ENCODE measurements at places on chromosomes 3 and 15.

- no peak for DNase-seq
Observed at GRCh38 chr3:45524565-45524964, 70.0 kb upstream of the LIMD1 start.

DNA sequence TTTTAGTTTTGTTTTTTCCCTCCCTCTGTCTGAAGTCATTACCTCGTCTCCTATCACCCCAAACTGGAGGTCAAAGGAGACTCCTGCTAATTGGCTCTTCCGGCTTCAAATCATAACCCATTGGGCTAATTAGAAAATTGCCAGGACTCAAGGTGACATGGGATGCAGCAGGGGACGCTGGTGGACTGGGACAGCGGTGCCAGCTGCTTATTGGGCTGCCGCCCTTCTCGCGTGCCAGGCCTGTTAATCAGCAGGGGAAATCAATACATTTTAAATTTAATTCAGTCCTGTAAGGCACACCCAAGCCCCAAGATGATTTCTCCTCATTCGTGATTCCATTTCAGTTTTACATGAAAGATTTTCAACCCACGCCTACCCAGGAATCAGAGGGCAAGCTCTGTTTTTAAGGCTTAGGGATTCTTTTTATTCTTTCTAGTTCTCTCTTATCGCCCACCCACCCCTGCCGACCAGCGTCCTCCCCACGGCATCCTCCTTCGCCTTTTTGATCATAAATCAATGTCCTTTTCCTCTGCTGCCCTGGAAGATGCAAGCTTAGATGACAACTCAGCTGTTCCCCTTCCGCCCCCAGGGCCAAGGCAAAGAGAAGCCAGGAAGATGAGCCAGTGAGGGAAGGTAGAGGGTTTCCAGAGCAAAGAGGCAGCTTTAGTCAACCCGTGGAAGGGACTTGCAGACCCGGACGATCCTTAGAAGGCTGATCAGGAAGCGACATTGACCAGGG is 329.6 kb downstream of the UACA start:
- no peak for DNase-seq

DNA sequence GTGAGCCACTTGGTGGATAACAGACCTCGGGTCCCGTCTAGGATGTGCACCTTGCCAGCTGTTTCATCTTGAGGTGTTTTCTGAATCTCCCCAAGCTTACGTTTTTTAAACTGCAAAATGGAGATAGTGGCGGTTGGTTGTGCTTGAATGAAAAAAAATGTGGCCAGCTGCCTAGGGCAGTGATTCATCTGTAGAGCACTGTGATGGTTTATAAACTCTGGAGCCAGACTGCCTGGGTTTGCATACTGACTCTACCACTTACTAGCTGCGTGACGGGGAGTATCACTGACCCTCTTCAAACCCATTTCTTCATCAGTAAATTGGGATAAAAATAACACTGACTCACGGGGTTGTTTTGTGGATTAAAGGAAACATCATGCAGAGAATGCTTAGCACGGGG is 159.1 kb downstream of the CHL1 start:
- DNase-seq, result no peak

DNA sequence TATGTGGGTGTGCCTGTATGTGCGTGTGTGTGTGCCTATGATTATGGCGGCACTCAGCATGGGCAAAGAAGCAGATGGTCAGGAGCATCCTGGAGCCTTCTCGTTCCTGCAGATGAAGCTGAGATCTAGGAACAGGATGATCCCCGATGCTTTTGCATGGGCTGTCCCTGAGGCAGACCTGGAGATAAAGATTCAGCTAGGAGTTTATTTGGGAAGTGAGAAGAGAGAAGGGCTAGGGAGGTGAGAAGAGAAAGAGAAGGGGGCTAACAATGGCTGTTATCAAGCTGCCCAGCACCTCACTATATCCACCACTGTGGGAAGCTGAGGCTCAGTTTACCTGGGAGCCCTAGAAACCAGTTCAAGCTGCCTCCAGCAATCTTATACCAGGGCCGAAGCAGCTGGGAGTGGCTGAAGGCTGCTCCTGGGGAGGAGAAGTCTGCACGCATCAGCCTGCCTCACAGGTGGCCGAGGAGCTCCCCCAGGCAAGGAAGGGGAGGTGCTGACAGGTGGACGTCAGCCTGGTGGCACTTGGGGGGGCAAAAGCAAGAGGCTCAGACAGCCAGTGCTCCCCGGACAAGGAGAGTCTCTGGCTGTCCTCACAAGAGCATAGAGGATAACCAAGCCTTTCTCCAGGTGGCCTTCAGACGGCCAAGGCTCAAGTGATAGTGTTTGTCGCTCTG is 94.0 kb upstream of the IQSEC1 start:
- no peak for DNase-seq

DNA sequence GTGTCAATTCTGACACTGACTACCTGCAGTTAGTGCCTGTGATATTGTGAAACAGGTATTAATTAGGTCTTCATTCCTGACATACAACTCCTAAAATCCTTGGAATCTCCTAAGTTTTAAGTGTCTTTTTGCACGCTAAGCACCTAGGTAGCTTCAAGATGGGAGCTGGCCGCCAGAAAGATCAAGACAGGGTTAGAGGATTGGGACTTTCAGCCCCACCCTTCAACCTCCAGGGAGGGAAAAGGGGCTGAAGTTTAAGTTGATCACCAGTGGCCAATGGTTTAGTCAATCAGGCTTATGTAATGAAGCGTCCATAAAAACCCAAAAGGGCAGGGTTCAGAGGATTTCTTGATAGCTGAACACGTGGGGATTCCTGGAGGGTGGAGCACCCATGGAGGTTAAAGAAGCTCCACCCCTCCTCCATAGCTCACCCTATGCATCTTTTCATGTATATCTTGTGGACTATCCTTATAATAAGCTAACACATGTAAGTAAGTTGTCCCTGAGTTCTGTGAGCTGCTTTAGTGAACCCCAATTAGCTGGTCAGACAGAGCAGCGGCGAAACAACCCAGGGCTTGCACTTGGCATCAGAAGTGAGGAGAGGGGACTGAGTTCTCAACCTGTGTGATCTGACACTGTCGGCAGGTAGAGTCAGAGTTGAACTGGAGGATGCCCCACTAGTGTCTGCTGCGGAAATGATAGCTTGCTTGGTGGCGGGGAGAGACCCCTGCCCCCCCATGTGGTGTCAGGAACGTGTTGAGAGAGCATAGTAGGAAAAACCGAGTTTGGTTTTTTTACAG is 12.8 kb upstream of the SRP14 start:
- no peak for DNase-seq

- DNase-seq, result no peak
Observed at GRCh38 chr3:65094723-65095122, 406.9 kb upstream of the ADAMTS9 start.

DNA sequence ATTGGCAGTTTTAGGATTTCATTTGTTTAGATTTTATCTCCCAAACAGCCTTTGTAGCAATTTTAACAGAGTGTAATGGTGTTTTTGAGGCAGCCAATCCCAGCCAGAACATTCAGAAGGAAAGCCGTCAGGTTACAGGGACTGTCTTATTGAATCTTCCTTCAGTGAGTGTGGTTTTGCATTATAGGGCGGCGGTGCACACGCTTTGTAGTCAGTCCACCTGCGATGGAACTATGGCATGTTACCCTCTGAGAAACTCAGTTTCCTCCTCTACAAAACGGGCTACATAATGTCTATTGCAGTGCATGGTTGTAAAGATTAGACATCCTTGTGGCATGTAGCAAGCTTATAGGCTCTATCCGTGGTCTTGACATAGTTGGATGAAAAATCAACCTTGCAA is 1.0 kb downstream of the LRRC28 start:
- no peak for DNase-seq

DNA sequence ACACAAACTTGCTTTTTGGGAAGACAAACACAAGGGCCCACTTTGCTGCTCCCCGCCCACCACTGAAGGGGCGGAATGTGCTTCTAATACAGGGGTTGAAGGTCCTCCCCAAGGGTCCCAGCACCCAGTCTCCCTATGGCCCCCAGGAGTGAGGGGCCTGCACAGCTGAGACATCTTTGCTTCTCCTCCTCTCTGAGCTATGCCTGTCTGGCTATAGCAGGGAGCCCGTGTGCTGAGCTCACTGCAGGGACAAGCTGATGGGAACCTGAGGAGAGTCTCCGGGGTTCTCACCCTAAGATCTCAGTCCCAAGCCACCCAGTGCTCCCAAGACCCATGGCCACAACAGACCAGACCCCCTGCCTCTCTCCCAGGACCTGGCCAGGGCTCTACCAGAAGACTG is 61.1 kb upstream of the ACAN start:
- no peak for DNase-seq

GRCh38 chr3:86890741-86891396 is 100.1 kb downstream of the VGLL3 start:
- DNase-seq, result no peak

DNA sequence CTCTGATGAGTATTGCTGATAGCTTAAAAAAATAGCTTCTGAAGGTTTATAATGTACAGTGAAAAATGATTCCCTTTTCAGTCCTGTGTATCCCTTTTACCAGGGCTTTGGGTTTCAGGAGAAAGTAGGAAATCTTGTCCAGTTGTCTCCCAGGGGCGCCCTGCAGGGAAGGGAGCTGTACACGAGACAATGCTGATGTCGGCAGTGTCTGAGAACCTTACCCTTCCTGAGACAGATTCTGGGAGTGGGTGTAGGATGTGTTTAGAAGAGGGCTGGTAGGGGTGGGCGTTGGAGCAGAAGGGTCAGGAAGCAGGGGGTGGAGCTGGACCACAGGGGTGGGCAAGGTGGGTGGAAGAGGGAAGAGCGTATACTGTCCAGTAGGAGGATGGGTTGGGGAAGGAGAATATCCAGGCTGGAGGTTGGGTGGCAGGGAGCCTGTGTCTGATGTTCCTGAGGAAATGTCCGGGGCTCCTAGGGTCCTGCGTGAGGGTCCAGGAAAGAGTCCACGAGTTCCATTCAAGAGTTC is 5.6 kb downstream of the THPO start:
- DNase-seq, result no peak

DNA sequence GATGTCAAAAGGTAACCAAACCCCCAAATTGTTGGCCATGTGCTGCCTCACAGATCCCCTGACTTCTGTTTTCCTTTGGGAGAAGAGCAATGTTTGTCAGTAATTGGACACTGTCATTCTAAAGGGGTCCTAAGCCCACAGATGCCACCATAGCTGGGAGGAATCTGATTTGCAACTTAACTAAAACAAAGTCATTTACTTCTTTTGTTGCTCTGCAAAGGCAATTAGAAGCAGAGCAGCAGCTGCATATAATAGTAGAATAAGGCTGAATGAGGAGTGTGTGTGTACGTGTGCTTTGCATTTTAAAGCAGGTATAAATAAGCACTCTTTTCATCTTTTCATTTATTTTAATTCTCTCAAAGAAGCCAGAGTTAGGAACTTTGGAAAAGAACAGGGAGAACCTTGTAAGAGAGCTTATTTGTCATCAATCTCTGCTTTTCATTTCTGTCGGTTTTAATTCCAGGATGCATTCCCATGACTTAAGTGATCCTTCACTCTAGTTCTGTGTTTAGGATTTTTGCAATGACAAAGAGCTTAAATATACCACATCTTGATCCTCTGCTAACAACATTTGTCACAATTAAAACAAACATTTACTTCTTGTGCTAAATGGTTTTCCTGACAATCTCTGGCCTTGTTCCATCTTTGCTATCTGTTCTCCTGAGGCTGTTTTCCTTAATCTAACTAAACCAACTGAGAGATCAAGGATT is 530.2 kb upstream of the CBLB start:
- DNase-seq, result no peak

DNA sequence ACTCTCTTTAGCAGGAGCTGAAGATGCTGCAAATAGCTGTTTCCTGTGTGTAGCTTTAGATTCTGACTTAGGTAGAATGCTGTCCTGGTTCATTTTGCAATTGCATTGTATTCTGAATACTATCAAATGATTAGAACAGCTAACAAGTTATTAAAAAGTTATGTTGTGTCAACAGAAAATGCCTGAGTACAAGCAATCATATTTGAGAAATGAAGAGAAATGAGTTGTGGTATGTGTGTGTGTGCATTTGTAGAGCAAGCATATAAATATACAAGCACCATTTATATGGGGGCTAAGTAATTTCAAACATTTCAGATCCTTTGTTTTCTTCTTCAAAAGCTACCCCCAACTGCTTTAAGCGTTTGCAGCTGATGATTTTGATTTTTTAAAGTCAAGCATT is 7.8 kb downstream of the ZIC1 start:
- DNase-seq, result no peak

DNA sequence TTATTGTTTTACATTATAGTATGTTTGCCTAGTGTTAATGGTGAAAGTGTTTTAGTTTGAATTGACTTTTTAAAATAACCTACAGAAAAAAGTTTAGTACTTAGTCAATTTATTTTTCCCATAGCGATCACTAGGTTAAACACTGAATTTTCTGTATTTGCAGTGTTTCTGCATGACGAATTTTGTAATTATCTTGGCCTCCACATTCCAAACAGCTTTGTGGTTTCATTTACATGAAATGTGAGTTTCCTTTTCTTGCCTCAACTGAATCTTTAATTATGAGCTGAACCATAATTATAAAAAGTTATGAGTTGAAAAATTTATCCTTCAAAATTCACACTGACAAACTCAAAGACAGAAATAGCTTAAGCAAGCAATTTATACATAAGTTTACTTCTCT is 235.5 kb downstream of the CTNNB1 start:
- DNase-seq, result no peak

DNA sequence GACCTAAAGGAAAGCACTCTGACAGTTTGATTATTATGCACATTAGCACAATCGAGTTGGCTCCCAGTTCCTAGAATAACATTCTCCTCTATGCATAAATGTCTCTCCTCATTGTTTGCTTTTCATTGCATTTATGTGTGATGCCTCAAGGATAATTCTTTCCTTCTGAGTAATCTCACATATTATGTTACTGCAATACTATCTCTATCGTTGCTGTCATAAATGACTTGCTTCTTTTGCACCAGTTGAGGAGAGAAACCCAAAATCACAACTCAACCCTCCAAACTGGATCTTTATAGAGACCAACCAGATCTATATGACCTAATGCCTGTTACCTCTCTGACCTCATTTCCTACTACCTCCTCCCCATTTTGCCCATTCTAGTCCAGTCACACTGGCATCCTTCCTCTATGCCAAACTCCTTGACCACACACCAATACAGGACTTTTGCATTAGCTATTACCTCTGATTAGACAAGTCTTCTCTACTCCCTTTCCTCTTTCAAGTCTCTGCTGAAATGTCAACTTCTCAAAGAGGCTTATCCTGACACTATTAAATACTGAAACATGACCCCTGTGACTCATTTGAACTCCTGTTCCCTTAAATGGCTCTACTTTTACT is 1026.0 kb downstream of the TUSC7 start:
- DNase-seq, result no peak
